ENCODE measurements at places on chromosomes 7 and 10.
A peak's percentile ranks its signal among the peaks of the same experiment; 100 is the strongest.

GRCh38 chr7:6453734-6454133 is 6.0 kb upstream of the DAGLB start:
- DNase-seq: no peak

DNA sequence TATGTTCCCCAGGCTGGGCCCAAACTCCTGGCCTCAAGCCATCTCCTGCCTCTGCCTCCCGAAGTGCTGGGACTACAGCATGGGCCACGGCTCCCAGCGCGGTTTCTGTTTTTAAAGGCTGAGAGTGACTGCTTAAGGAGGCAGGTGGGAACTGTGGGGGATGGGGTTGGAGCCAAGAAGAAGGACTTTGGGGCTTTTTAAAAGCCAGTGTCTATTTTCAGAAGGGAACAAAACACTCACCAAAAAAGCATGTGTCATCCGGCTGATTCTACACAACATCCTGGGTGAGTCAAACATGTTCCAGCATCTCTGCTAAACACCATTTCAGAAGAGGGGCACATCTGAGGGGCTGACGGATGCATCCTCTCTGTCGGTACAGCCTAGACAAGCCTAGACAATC is 824.5 kb downstream of the TYW1 start:
- DNase-seq: no peak

GRCh38 chr7:33926535-33926934 is 21.2 kb downstream of the BMPER start:
- no peak for DNase-seq

DNA sequence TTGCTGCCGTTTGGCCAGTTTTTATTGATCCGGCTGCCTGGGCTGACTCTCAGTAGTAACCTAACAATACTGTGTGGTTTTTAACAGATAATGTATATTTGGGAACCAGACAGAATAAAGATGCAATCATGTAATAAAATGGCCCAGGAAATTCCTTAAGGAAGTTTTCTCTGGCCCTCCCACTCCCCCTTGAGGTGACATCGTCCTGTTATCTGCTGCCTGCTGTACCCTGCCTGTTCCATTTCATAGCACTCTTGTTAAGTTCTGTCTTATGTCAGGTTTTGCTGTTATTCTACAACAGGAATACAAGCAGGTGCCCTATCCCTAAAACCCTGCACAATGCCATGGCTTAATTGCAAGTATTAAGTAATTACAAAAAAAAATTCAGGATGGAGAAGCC is 12.5 kb downstream of the ITGB8 start:
- no peak for DNase-seq

GRCh38 chr7:126698446-126698845 is 554.3 kb downstream of the GRM8 start:
- DNase-seq: no peak

DNA sequence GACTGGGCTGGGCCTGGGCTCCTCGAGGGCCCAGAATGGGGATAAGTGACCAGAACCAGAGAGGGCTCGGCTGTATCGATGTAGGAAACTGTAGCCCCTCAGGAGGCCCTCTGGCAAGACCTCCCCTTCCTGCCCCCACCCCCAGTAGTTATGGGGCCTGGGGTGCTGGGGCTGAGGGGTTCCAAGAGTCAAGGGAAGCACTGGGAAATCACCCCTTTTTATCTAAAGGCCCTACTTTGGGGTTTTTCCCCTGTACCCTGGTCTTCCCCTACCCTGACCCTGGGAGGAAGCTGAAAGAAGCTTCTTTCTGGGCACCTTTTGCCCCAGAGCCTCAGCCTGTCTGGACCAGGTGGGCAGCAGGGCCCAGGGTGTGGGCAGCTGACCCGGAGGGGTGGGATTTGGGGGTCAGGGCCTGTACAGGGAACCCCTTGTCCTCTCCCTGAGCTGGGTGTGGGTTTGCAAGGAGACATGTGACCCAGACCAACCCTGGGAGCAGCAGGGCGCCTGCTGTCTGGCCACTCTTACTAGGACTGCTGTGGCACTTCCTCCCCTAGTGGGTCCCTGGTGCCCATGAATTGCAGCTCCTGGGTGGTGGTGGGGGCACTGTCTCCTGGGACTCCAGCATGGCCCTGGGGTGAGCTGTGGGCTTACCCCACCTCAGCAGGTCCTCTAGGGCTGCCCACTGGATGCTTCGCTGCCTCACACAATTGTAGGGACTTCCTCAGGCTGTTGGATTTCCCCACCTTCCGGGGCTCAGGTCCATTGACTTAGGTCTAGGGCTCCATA is 1.5 kb downstream of the IRF5 start:
- DNase-seq: no peak

- no peak for DNase-seq
Measured at GRCh38 chr10:28872587-28873165, 195.4 kb downstream of the BAMBI start.

- peak; percentile 55 for DNase-seq
Measured at GRCh38 chr7:44580945-44581878, 819 bp downstream of the TMED4 start.

GRCh38 chr10:114384181-114384580 is 20.1 kb downstream of the AFAP1L2 start:
- DNase-seq: no peak

- DNase-seq: peak; percentile 71
Measured at GRCh38 chr10:26468700-26469099, 30.6 kb downstream of the APBB1IP start.

- no peak for DNase-seq
Measured at GRCh38 chr10:113239566-113240350, 289.7 kb downstream of the TCF7L2 start.

DNA sequence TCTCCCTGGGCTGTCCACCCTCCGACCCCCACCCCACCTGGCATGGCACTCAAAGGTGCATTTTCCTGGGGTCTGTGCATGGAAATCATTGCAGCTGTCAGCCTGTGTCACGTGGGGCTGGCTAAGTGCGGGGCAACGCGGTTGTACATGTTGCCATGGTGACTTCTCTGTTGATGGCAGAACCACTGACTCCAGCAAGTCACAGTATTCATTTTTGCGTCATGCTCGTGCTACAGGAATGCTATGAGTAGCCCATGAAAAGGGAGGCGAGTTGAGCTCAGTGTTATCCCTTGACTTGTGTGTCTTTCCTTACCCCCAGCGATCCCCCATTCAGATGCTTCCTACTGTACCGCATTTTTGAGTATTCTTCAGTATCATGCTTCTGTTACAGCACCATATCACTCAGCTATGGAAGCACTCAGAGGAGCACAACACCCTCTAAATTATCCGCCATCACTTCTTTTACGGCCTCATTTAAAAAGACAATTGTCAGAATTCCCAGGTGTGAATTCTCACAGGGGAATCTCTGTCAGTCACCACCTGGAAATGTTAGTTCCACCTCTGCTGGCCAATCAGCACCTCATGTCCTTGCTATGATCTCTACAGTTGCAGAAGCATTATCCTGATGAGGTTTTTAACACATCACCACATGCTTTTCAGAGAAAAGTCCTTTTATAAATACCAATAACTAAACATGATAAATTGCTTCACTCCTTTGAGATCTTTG is 194.4 kb upstream of the C7orf33 start:
- no peak for DNase-seq

DNA sequence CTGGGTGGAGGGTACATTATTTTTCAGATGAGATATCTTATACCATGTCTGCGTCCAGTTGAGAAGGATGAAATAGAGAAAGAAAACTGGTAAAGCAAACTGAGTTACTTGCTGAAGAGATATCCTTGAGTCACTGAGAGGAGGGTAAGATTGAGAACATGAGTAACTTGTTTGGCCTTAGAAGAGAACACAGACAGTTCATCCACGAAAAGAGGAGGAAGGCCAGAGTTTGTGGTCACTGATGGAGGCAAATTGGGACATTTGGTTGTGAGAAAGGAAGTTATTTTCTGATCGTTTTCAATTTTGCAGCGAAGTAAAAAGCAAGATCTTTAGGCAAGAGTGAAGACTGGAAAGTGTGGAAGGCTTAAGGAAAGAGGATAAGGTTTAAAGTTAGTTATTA is 15.6 kb downstream of the MBL2 start:
- DNase-seq: no peak

GRCh38 chr7:158274996-158275395 is 312.6 kb downstream of the PTPRN2 start:
- peak; percentile 0 for DNase-seq

DNA sequence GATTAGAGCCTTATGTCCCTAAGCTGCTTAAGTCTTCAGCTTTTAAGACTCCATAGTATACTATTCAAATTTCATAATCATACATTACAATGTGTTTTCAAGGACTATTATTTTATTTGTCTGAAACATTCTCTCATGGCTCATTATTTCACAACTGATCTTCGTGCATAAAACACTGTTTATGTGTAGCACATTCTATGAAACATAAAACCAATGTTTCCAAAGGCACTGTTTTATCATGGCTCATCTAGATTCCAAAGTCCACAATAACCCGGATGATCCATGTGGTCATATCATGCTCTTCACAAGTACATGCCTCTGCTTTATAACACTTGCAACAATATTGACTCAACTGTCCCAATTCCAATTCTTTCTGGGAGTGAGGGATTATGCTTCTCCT is 806.1 kb downstream of the TNS3 start:
- no peak for DNase-seq

- DNase-seq: no peak
Measured at GRCh38 chr7:17623546-17624185, 316.6 kb downstream of the SNX13 start.

GRCh38 chr10:7471720-7472367 is 61.0 kb upstream of the SFMBT2 start:
- peak; percentile 30 for DNase-seq

- DNase-seq: no peak
Measured at GRCh38 chr7:29243910-29244655, 49.5 kb downstream of the CHN2 start.

DNA sequence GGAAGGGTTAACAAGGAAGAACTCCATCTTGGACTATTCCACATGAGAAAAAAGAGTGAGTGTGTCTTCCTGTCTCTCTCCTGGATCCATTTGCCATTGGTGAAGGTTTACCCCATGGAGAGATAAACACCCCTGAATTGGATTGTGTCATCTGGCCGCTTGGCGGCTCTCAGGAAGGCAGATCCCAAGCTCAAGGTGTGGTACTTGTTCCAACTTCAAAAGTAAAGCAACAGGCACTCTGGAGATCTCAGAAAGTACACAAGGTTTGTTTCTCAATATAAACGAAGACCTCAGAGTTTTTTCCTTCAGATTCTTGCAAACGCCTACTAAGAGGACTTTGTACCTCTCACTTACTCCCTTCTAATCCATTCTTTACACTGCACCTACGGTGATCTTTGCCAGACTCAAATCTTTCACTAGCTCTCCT is 116.7 kb downstream of the REEP3 start:
- DNase-seq: no peak

- DNase-seq: no peak
Measured at GRCh38 chr7:69967689-69968450, 369.6 kb downstream of the AUTS2 start.

- DNase-seq: no peak
Measured at GRCh38 chr7:105020926-105021325, 6.9 kb downstream of the KMT2E start.

- no peak for DNase-seq
Measured at GRCh38 chr7:56174875-56175760, 58.9 kb upstream of the NUPR2 start.

DNA sequence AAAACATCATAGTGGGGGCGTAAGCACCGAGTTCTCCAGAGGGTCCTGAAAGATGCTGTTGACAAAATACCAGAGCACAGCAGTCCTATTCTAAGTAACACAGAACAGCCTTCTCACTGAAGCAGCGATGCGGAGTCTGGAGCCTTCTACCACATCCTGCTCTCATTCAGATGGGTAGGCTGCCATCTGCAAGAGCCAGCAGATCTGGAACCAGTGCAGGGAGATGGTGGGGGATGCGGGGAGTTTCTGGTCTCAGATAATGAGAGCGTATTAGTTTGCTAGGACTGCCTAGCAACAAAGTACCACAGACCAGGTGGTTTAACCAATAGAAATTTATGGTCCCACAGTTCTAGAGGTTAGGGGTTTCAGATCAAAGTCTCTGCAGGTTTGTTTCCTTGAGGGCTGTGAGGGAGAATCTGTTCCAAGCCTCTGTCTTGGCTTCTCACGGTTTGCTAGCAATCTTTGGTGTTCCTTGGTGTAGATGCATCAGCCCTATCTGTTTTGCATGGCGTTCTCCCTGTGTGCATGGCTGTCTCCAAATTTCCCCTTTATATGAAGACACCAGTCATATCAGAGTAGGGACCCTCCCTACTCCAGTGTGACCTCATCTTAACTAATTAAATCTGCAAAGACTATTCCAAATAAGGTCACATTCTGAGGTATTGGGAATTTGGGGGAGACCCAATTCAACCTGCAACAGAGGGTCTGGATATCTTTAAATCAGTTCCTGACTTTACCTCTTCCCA is 52.0 kb upstream of the STEAP1B start:
- DNase-seq: no peak

DNA sequence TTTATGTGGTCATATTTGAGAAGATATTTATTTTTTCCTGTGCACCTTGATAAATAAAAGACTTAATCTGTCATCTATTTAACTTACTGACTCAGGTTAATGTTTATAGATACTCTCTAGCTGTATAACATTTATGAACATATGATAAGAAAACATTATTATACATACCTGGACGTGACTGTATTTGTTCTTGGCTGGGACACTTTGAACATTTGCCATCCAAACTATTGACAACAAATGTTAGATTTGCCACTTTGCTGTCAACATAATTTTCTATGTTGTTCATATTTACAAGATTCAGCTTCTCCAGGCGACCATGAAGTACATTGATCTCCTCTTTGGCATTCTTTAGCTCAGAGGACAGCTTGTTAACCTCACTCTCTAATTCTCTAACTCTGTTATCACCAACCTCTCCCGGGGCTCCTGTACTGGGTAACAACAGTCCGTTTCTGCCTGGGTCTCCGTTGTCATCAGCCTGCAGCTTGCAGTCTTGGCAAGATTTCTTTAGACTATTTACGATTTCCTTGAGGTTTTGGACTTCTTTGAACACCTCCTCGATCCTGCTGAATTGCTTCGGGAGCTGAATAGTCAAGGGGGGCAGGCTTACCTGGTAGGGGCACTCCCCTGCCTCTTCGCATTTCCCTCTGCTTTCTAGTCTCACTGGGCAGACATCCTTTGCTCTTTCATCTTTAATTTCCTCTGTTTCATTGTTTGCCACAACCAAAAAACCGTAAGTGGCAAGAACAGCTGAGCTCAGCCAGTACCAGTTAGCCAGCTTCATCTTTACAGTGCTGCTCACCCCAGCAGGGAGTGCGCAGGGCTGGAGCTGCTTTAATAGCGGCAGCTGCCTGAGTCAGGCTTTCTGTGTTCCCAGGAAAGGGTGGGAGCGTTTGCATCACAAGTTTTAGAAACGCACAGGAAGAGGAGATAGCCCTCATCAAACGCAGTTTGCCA is at the start of gene FGL2:
Gene FGL2, minus strand, starts transcription at position 807 of the 954 bp plus-strand sequence. Its CDS starts 26 bp downstream, at position 781.
- DNase-seq: peak; percentile 55

GRCh38 chr10:103445767-103446567 is 6.2 kb downstream of the CALHM2 start:
- no peak for DNase-seq

DNA sequence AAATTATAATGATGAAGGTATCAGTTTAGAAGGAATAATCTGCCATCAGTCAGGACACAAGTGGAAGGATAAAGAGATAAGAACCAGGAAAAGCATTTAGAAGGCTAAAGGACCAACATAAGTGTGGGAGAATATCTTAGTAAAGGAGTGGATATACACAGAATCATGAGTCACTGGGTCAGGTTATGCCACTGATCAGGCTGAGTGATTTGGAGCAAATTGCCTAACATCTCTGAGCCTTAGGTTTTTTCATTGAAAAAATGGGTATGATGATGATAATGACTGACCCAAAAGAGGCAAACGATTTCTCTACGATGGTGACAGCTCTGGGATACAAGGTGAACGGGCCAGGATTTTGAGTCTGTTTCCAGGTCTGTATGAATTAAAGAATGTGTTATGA is 2.8 kb upstream of the CUL1 start:
- no peak for DNase-seq

- DNase-seq: no peak
Measured at GRCh38 chr10:132389433-132390169, 7.4 kb upstream of the PWWP2B start.

- no peak for DNase-seq
Measured at GRCh38 chr10:18737236-18737635, 78.0 kb downstream of the ARL5B start.

Measured in CD4-positive, alpha-beta T cell treated with Interleukin-17A for 4 hours (primary cell).